Kidney glomerular epithelial cell (primary cell): ENCODE measurements at places on chromosomes 12 and 14.

DNA sequence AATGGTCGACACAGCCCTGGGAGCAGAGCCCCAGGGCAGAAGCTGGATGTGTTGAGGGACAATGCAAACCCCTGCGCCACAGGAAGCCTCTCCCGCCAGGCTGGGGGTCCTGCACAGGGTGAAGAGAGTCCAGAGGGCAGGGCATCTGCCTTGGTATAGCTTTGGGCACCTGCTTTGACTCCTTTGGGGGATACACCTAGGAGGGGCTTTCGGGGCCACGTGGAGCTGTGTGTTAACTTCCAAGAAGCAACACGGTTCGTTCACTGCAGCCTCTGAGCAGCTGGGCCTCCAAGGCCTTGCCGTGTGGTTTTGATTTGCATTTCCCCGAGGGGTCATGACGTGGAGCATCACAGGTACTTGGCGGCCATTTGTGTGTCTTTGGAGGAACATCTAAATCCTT lies 5.8 kb upstream of the PUS1 start:
- DNase-seq, result no peak

GRCh38 chr14:24870949-24871701 lies 178.8 kb downstream of the STXBP6 start:
- DNase-seq, result no peak

DNA sequence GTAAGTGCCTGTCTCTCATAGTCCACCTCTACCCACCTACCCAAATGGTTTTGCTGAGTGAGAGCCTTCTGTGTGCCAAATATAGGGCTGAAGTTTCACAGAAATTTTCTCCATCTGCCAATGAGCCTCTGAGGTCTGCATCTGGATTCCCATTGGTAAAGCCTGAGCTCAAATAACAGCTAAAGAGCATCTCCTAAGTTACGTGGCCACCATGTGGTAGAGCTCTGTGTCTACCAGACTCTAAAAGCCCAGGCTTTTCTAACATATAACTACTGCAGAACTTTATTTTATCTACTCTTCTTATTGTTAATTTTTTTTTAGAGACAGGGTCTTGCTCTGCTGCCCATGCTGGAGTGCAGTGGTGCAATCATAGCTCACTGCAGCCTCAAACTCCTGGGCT lies 16.0 kb downstream of the AMDHD1 start:
- DNase-seq, result no peak

DNA sequence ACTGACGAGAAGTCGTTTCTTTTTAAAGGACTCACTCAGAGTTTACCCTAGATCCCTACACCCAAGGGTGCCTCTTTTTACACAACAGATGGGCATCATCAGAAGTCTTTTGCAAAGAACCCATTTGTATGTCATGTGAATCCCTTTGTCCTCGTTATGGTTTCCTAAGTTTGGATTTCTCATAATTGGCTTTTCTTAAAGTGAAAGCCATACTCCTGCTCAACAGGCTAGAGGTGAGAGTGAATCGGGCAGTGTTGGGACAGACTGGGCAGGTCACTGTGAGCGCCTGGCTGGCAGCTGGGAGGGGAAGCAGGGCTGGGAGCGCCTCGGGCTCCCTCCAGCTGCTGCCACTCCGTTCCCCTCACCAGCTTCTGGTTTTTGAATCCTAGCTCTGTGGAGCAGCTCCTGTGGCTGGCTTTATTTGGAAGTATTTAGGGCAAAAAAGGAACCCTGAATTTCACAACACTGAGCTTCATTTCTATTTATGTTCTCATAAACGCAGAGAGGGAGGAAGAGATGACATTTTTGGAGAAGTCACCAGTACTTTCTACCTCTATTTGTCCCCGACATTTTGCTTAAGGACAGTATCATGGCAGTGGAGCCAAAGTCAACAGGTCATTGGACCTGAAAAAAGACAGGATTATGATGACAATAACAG lies 63.8 kb upstream of the ACTN1 start:
- DNase-seq, result no peak

DNA sequence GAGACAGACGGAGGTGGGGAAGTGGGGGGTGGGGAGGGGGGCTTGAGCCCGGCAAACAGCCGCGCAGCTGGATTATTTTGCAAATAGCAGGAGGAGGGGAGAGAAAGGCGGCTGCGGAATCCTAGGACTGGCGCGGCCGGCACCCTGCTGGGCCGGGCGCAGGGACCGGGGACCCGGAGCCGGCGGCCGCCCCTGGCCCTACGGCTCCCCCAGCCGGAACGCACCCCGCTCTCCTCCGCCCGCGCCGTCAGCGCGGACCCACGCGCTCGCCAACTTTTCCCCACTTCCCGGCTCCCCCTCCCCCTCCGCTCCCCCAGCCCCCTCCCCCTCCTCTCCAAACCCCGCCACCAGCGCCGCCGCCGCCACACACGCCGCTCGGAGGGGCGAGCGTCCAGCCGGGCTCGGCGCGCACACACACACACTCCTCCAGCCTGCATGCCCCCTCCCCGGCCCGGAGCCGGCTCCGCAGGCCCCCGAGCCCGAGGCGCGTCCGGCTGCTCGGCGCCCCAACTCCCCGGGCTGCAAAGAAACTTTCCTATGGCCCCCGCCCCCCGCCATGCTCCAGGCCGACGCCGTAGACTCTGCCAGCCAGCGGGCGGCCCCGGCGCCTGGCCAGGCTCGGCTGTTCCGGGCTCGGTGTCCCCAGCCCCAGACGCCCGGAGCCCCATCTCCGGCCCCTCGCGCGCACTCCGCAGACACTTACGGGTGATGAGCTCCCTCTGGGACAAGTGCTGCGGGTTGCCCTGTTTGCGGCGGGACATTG lies 1.4 kb downstream of the BCL11B start:
- DNase-seq, result no peak

DNA sequence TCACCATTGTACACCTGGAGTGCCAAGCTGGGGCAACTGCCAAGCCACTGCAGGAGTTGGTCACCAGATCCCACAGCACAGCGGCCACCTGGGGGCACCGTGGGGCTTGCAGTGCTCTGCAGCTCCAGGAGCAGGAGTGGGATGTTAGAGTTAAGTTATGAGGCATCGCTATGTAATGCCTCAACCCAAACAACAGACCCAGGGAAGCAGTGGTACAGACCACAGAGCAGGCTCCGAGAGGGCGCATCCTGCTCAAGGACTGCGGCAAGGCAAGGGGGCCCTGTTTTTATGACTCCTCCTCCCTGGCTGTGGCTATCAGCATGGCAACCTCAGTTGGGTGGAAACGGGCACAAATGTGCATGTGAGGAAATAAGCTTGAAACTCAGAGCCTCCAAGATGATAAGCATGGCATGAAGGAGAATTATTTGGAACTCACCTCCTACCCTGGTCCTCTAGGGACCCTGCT lies 63.1 kb downstream of the ARL6IP4 start:
- peak; percentile 96 for DNase-seq

- DNase-seq, result no peak
Observed at GRCh38 chr14:105455086-105455640, 19.5 kb upstream of the CRIP2 start.

- peak; percentile 47 for DNase-seq
Observed at GRCh38 chr12:103626498-103626897, 39.4 kb downstream of the STAB2 start.

- peak; percentile 77 for DNase-seq
Observed at GRCh38 chr12:6207259-6207925, 7.2 kb downstream of the CD9 start.

DNA sequence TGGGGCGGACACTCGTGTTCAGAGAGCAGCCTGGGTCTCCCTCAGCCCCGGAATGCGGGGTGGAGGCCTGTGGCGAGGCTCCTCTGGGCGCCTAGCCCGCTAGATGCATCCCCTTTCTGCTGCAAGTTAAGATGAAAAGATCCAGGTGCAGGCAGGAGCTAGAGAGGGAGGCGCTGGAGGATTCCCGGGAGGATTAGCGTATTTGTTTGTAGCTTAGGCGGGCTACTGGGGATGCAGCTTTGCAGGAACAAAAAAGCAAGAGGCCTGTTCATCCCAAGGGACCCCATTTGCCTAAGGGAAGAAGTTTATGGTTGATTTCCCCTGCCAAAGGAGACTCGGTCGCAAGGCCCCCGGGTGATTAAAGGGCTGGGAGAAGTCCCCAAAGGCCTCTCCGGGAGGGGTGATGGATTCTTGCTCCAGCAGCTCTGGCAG lies 824 bp downstream of the CCDC177 start:
- no peak for DNase-seq

DNA sequence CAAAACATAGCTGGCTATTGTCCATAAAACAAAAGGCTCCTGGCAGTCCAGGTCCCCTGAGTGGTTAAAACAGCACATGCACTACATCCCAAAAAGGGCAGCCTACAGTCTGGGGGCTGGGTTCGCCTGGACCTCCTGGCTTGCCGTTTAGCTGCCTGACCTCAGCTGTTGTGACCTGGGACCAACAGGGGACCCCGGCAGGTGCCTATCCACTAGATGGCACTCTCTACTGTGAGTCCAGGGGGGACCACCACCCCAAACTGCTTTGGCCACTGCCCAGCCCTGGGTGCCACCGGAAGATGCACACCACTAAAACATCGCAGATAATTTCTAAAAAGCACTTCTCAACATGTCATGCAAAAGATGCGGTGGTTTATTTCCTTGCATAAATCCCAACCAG lies 2.9 kb upstream of the RTL1 start:
- no peak for DNase-seq

DNA sequence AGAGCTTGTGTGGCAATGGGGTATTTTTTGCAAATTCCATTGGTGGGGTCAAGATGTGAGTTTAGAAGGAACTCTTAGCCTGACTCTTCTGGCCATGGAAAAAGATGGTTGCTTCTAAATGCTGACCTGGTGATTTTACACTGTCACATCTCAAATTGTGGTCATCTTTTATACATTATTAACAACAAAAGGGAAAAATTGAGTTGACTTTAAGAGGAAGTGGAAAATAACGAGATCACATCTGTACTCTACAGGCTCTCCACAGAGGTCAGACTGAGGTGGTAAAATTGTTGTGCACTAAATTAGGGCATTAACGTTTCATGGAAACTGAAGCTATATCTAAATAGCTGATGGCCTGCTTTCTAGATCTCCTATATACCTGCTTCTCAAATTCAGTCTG lies 44.7 kb downstream of the PTPN11 start:
- no peak for DNase-seq

DNA sequence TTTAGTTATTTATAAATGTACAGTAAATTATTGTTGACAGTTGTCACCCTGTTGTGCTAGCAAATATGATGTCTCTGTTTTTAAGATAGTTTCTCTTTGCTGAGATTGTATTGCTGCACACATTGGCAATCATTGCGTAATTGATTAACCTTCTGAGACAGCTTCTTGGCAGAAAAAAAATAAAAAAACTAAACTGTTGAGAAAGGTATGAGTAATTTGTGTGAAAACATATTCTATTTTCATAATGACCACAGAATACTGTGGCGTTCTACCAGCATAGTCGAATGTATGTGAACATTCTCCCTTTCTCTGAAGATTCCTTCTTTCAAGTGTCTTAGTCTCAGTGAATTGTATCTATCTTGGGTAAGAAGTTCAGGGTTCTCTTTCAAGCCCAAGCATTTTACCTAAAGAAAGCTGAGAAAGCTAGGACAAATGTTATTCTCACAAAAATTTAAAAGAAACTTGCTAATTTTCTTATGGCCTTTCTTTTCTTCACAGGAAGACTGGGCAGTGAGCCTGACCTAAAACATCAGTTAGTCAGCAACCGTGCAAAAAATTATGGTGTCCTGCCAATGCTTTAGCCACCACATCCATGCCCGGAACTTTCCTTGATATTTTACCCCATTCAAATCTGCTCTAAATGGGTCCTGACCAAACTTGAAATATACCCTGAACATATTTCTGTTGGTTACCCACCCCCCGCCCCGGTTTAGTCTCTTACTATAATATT lies 69.0 kb upstream of the REP15 start:
- DNase-seq, result peak; percentile 41

- DNase-seq, result peak; percentile 21
Observed at GRCh38 chr14:70640938-70641547, 673 bp upstream of the TTC9 start.

GRCh38 chr14:22593189-22593588 lies 4.2 kb upstream of the DAD1 start:
- no peak for DNase-seq

DNA sequence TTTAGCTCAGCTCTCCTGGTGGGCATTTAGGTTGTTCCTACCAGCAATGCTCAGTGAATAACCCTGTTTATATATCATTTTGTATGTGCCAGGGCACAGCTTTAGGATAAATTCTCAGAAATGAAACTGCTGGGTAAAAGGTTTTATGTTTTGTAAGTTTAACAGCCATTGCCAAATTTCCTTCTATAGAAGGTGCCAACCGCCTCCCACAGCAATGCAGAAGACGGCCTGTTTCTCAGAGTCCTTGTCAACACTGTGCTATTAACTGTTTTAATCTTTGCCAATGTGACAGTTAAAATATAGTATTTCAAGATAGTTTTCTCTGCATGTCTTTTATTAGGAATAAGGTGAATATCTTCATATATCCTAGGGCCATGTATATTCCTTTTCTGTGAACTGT lies 65.0 kb downstream of the PPP1R13B start:
- DNase-seq, result no peak

GRCh38 chr14:93369713-93370266 lies 22.8 kb downstream of the COX8C start:
- DNase-seq, result no peak

- DNase-seq, result no peak
Observed at GRCh38 chr14:94379291-94380224, 8.8 kb downstream of the SERPINA1 start.

DNA sequence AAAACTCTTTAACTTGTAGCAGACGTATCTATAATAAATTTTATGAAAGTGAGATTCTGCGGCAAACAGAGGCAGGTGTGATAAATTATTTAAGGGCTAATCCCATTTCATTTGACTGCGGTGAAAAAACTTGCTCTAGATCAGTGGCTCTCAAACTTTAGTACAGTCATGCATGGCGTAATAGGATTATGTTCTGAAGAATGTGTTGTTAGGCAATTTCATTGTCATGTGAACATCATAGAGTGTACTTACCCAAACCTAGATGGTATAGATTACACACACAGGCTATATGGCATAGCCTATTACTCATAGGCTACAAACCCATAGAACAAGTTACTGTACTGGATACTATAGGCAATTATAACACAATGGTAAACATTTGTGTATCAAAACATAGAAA lies 83.7 kb downstream of the HEATR5A start:
- no peak for DNase-seq

- DNase-seq, result no peak
Observed at GRCh38 chr12:75790219-75790618, 241.4 kb downstream of the PHLDA1 start.

GRCh38 chr14:102909911-102910310 lies 12.6 kb upstream of the AMN start:
- no peak for DNase-seq

GRCh38 chr12:40837891-40838429 lies 145.7 kb downstream of the CNTN1 start:
- no peak for DNase-seq

DNA sequence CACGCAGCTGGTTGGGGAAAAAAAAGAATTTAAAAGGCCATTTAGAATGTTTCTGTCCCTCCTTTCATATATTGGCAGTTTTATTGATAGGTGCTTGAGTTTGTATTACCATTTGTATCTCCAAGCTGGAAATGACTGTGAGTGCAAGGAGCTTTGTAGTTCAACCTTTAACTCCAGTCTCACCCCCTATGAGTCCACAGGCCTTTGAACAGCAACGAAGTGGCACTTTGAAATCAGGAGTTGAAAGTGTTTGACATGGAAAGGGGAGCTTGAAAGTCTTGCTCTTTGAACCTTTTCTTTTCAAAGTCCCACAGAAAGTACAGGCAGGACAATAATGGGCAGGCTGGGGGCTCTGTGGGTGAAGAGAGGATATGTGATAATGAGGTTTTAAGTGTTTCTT lies 480.3 kb downstream of the RERGL start:
- DNase-seq, result no peak
